Activated T-cell treated with anti-CD3 and anti-CD28 coated beads for 48 hours (primary cell): ENCODE measurements at places on chromosomes 1 and 21.

DNA sequence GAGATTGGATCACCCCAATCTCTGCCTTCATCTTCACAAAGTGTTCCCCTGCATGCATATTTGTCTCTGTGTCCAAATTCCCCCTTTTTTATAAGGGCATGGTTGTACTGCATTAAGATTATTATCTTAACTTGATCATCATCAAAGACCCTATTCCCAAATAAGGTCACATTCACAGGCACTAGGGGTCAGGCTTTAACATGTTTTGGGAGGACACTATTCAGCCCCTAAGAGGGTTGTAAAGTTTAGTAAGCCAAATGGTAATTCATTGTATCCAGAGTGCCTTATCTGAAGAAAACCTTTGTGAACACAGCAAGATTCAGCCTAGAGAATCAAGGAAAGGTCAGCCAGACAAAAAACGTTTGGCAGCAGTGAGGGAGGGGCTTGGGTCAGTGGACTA, 317.6 kb upstream of the PLD5 start:
- DNase-seq = no peak

DNA sequence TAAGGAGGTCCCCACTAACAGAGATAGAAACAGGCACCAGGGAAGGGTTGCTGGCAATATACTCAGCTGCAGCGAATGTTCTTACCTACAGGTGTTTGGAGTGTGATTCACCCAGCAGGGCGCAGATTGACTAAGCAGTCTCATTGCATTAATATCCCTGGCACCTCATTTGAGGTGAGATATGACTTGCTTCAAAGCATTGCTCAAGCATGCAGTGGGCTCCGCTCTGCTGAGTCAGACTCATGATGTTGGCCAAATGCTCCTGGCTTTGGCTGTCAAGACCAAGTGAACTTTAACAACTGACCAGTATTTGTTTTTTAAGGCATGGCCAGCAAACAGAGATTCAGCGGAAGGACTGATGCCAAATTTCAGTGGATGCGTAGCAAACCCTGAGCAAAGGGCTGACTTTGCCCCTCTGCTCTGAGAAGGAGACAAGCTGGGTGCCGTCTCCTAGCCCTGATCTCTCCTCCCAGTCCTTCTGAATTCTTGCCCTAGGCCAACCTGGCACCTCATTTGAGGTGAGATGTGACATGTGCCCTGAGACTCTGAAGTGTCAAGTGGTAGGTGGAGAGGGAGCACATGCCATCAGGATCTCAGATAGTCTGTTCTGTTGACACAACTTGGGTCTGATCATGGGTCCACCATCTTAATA, 187.1 kb upstream of the COA6 start:
- peak; percentile 15 for DNase-seq

GRCh38 chr1:54052431-54052933, 522 bp downstream of the TMEM59 start:
- DNase-seq = peak; percentile 15

DNA sequence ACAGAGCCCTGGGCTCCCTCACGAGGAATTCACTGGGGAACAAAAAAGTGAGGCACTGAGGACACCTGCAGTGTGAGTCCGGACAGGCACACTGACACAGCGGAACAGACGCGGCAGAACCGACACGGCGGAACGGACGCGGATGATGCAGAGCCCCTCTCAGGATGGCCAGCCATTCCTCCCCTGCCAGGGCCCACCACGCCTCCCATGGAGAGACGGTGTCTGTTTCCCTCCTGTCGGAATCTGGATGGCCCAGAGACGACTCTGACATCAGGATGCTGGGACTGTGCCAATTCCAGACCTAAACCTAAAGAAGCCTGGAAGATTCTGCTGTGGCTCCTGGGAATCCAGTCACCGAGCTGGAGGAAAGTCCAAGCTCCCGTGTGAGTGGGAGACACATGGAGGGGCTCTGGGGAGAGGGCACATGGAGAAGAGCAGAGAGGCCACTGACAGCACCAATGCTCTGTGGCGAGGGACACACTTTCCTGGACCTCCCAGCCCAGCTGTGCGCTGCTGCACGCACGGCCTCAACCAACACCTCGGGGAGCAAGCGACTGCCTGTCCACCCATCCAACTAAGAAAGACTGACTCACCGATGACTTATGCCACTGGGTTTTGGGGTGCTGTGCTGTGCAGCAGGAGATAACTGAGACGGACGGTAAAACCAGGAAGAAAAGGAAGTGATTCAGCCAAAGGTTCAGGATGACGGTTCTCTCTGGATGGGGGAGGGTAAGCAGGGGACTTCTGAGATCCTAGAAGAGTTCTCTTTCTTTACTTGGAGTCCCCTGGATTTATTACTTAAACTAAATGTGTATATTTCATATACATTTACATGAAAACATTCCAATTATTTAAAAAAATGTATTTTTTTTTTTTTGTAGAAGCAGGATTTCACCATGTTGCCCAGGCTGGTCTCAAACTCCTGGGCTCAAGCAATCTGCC, 23.3 kb downstream of the ZBTB17 start:
- peak; percentile 49 for DNase-seq

DNA sequence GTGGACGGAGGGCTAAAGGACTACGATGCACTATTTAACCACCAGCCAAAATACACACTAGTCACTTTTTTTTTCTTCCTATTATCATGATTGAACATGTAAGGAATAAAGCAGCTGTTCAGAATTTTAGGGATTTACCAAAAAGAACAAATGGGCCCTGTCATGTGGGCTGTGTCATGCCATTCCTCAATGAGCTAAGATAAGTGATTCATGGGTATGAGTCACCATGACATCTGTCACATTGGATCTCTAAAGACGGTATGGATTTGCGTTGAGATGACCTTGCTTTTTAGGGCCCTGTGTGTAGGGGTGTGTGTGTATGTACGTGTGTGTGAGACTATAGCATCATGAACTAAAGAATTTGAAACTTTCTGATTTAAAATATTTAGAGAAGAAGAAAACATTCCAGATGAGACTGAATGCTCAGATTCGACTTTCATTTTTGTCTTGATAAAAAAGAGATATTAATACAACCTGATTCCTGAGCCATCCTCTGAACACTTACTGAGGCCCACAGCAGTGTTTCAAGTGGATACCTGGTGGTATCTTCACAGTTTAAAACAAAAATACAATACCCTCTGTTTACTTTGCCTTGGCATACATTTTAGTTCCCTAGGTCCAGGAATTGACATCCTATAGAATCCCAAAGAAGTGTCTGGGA, 246.1 kb upstream of the DUSP10 start:
- no peak for DNase-seq

DNA sequence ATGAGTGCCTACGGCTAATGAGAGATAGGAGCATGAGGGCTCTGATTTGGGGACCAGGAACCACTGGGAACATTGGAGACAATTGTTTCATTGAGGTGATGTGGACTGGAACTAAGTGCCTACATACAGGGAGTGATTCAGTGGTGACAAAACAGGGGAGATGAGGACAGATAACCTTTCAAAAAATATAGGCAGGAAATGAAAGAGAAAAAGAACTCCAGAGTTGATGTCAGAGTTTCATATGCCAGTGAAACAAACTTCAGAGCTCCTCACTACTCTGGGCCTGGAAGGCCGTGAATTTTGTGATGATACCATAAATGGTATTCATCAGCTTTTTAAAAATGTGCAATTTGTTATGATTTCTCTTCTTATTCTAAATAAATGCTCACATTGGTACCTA, 39.3 kb downstream of the FASLG start:
- DNase-seq = no peak

- no peak for DNase-seq
Observed at GRCh38 chr1:89712420-89712819, 79.5 kb downstream of the LRRC8C start.

DNA sequence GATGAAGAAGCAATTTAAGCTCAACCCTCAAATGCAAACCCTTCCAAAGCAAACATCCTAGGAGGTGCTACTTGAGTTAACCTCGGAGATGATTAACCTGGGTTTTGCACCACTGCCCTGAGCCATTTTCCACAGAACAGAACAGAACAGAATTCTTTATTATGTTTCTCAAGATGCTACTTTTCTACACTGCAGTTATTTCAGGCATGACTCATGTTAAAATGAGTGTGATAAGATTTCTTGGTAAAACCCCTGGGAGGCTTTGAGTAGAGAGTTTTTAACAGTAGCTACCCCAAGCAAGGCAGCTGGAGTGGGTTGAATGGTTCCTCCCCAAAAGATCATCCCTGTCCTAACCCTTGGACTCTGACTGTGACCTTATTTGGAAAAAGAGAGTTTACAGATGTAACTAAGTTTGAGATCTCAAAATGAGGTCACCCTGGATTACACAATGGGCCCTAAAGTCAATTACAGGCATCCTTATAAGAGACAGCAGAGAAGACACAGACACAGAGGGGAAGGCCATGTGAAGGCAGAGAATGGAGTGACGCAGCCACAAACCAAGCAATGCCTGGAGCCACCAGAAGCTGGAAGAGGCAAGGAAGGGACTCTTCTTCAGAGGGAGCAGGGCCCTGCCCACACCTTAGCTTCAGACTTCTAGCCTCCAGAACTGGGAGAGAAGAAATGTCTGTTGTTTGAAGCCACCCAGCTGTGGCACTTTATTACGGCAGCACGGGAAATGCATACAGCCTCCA, 153.4 kb downstream of the ETS2 start:
- DNase-seq = no peak
